ENCODE measurements at places on chromosomes 4 and X. TPM values are rescaled to one million over a fixed set of nuclear protein-coding genes. Genes with fewer than 3 reads are reported as not detected.

BDH2 gene
- total RNA-seq, result 8.8 TPM

TRPC5OS gene
- not detected for total RNA-seq

FRMPD4 gene
- total RNA-seq, result not detected

SPP1 gene
- total RNA-seq, result not detected

GPAT3 gene
- total RNA-seq, result 1.0 TPM

PDE6B gene
- 15.1 TPM for total RNA-seq

MSMO1 gene
- 34.6 TPM for total RNA-seq

SPANXA1 gene
- total RNA-seq, result not detected

CENPI gene
- 1.9 TPM for total RNA-seq

SSX2B gene
- not detected for total RNA-seq

ARHGEF6 gene
- total RNA-seq, result 43.4 TPM

LINC00632 gene
- not detected for total RNA-seq

AFF1 gene
- total RNA-seq, result 145 TPM

GYPE gene
- 4.7 TPM for total RNA-seq

USP46 gene
- total RNA-seq, result 10.0 TPM

SHROOM2 gene
- total RNA-seq, result not detected

ARHGAP6 gene
- total RNA-seq, result 2.1 TPM

ZNF711 gene
- total RNA-seq, result 7.0 TPM
